Activated T-cell treated with anti-CD3 and anti-CD28 coated beads, Interleukin-2, amount 50 U/mL, for 48 hours (primary cell): ENCODE measurements at places on chromosomes 2 and 18.

DNA sequence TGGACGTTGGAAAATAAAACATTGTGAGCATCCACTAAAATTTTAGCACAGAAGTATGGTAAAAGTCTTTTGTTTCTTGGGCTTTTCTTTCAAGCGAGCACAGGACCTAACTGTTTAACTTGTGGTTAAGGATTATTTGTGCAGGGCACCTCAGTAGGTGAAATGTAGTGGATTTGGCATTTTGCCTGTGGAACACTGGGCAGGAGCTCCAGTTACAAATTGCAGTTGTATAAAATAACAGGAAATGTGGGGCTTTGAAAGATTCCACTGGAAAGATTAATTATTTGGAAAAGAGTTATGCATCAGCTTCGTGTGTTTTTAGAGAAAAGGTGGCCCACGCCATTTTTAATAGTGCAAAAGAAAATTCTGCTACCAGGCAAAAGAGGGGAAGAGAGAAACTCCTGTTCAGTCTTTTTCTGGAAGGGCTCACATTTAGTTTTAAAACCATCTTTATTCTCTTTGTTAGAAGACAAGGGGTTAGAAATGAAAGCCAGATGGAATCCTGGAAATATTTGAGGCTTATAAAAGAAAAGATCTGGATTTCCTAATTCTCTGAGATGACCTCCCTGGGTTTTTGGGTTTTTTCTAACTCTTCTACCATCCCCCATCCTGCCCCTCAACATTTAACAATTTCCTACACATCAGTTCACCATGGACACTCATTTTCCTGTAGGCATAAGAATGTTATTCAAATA is 144.3 kb upstream of the SERTAD2 start:
- DNase-seq, result no peak

DNA sequence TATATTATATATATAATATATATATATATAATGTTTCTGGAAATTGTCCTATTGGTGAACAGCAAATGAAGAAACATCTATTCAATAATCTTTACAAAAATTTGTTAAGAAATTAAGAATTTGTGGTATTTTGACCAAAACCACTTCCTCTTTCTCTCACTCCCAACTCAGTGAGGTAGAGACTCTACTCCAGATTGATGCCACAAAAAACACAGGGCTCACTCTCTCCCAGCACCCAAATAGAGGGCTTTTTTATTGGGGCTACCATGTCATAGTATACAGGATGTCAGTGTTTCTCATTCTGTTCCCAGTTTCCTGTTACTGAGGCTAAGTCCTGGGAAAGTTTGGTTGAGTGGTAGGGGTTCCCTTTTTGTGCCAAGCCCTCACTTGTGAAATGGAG is 1155.4 kb downstream of the BCL11A start:
- DNase-seq, result no peak

- no peak for DNase-seq
Measured at GRCh38 chr18:76573325-76574025, 78.4 kb upstream of the ZNF516 start.

DNA sequence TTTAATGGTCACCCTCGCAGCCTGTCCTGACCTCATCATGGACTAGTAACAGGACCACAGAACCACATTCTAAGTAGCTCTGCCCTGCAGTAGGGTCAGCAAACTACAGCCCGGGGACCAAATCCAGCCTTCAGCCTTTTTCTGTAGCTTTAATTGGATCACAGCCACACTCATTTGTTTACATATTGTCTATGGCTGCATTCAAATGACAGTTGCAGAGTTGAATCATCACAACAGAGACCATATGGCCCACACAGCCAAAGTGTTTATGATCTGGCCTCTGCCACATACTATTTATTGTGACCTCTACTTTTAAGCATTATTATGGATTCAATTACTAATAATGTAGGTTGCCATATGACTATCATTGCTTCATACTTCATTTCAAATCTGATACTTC is 47.7 kb downstream of the MAP3K19 start:
- DNase-seq, result no peak

DNA sequence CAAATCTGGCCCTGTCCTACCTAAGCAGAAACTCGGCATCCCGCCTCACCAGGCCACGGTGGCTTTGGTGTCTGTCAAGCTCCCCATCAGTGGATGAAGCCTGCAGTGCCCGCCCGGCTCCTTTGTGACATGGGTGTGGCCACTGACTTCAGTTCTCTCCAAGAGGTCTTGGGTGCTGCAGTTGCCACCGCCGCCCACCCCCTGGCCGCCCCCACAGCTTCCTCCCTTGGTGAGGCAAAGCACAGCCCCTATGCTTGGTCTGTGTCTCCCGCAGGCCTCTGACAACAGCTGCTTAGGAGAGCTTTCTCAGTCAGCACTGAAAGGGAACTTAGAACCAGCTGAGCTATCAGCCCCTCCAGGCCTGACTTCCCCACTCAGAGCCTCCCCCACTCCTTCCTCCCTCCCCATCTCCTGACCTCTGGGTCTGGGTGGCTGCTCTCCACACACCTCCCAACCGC is 22.9 kb upstream of the GPR55 start:
- no peak for DNase-seq

DNA sequence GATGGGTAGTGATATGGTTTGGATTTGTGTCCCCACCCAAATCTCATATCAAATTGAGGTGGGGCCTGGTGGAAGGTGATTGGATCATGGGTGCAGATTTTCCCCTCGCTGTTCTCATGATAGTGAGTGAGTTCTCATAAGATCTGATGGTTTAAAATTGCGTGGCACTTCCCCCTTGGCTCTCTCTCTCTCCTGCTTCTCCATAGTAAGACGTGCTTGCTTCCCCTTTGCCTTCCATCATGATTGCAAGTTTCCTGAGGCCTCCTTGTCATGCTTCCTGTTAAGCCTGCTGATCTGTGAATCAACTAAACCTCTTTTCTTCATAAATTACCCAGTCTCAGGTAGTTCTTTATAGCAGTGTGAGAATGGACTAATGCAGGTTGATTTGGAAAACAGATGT is 223.2 kb upstream of the APCDD1 start:
- DNase-seq, result no peak

- no peak for DNase-seq
Measured at GRCh38 chr2:22360735-22361374, 1024.1 kb upstream of the KLHL29 start.

DNA sequence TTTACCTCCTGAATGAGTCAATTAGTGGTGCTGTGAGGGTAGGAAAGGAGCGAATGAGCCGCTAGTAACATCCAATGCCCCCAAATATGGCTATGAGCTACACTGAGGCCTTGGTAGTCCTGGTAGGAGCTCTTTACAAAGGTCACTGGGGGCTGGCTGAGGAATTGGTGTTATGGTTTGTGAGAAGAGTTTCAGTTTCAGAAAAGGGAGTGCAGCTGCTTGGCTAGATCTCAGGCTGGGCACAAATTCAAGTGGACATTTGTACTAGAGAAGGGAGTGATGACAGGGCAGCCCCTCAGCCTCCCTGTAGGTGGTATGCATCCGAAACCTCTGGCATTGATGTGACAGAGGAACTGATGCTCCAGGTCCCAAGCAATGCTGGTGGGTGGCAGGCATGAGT is 13.9 kb upstream of the PAIP2B start:
- no peak for DNase-seq

DNA sequence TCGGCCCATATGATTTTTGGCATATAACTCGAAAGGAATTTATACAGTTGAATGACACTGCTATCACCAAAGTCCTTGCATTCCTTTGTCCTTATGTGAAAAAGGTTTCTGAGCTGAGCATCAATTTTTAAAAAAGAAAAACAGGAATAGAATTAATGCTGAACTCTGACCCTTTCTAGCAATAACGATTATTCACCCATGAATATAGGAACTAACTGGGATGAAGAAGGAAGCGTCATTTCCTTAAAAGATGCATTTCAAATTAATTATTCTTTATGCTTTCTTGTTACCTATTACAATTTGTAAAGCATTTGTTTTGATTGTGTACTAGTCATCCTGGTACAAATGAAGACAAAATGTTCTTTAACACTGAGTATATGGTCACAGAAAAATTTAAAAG is 19.3 kb downstream of the TMEM247 start:
- DNase-seq, result no peak

DNA sequence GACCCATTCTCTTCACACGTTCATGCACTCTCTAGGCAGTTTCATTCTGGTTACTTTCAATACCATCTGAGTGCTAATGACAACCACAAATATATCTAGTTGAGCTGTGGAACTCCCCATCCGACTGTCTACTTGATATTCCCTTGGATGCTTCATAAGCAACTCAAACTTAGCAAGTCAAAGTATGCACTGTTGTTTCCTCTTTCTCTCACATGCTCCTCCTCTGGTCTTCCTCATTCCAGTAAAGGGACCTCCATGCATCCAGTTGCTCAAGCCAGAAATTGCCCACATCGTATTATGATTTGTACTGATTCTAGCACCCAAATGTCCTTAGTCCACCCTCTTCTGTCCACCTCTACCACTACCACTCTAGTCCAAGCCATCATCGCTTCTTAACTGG is 22.3 kb downstream of the SEMA4F start:
- DNase-seq, result no peak

GRCh38 chr2:103249462-103249861 is 487.6 kb downstream of the TMEM182 start:
- no peak for DNase-seq

- DNase-seq, result no peak
Measured at GRCh38 chr2:189729430-189729829, 33.2 kb downstream of the OSGEPL1 start.

DNA sequence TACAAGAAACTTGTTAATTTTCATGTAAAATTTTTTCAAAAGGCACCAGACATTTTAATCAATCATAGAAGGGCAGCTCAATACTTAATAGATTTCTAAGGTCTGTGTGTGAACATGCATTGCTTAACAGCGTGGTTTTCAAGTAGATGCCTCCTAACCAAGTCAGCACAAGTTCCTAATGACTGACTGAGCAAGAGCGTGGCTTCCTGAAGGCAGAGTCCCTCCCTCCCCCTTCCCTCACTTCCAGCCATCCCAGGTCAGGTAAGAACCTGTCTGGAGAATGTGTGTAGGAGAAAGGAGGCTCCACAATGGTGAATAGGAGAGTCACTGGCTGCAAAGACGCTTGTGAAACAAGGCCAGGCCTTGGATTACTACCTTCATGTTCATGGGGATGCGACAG is 33.5 kb upstream of the DAPL1 start:
- no peak for DNase-seq

DNA sequence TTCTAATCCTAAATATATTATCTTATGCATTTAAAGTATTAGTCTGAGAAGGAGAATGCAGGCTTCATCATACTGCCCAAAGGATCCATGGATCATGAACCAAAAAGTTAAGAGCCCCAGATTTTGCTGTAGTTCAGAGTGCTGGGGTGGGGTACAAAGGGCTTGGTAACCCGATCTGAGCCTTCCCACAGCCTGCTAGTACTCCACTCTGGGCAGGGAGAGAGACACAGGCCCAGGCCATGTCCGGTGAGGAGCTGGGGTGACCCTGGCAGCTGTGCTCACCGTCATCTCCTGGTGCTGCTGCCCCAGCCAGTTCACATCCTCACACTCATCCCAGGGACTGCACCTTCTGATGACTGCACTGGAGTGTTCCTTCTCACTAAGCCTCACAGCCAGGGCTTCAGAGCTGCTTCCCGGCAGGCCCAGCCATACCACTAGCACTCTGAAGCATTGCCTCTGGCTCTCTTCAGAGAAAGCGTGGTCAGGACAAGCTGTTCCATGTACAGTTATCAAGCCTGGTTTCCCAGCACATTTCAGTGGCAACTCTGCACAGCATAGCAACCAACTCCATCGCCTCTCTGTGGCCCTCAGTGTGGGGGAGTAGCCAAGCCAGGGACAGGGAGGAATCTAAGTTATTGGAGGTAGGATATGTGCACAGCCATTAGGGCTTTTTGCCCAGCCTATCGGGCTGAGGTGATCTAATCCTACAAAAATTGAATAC is 189.0 kb upstream of the CTAGE1 start:
- DNase-seq, result no peak

GRCh38 chr2:33005057-33005456 is 58.3 kb downstream of the LTBP1 start:
- DNase-seq, result no peak

- no peak for DNase-seq
Measured at GRCh38 chr18:61400716-61401115, 67.5 kb downstream of the CDH20 start.

DNA sequence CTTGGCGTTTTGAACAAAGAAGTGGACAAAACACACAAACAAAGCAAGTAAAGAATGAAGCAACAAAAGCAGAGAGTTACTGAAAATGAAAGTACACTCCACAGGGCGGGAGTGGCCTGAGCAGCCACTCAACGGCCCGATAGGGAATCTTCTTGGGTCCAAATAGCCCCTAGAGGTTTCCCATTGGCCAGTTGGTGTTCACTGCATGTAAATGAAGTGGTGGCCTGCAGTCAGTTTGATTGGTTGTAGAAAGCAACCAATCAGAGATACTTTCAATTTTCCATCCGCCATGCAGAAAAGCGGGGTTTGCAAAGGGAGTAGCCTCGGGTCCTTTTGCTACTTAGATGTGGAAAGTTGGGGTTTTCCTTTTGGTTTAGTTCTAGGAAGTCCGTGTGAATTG is 31.6 kb downstream of the CYBRD1 start:
- no peak for DNase-seq

- peak; percentile 16 for DNase-seq
Measured at GRCh38 chr2:148529745-148530144, 114.8 kb upstream of the EPC2 start.

GRCh38 chr2:32706815-32707579 is 79.1 kb downstream of the TTC27 start:
- DNase-seq, result no peak

DNA sequence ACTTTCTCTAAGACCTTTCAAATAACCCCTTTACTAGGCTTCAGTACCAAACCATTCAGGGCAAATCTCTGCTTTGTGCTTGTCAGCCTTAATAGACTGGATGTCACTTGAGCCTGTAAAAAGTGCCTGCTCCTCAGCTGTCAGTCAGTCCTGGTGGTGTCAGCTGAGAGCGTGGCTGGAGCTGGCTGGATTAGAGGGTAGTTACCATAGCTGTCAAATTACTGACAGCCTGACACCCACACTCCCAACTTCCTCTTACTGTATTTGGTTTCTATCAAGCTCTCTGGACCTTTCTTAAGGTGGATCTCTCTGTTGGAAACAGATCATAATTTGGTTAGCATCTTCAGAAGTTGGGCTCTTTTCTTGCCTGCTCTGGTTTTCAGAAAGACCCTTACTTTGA is 371.4 kb upstream of the ATP5MC3 start:
- DNase-seq, result no peak

GRCh38 chr2:84704505-84705244 is 176.2 kb downstream of the TRABD2A start:
- DNase-seq, result no peak

GRCh38 chr18:22639026-22639463 is 221.3 kb upstream of the CTAGE1 start:
- no peak for DNase-seq
